Activated naive CD4-positive, alpha-beta T cell (primary cell): ENCODE measurements at places on chromosomes 13 and 19.

DNA sequence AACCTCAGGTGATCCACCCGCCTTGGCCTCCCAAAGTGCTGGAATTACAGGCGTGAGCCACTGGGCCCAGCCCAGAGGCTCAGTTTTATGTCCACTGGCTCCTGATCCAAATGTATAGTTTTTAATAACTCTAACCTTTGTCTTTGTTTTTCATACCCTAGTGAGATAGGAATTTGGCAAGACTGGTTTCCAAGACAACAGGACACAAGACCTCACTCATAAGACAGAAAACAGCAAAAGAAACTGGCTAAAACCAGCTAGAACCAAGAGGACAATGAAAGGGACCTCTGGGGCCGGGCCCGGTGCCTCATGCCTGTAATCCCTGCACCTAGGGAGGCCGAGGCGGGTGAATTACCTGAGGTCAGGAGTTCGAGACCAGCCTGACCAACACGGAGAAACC, 27.6 kb downstream of the CPT1C start:
- no peak for DNase-seq

- DNase-seq, result no peak
Observed at GRCh38 chr19:49637821-49638738, 1.9 kb downstream of the RRAS start.

- no peak for DNase-seq
Observed at GRCh38 chr13:26653310-26653709, 95.8 kb downstream of the WASF3 start.

- no peak for DNase-seq
Observed at GRCh38 chr13:26459276-26460131, 98.0 kb upstream of the WASF3 start.

- no peak for DNase-seq
Observed at GRCh38 chr13:35630551-35631275, 154.2 kb upstream of the MAB21L1 start.

DNA sequence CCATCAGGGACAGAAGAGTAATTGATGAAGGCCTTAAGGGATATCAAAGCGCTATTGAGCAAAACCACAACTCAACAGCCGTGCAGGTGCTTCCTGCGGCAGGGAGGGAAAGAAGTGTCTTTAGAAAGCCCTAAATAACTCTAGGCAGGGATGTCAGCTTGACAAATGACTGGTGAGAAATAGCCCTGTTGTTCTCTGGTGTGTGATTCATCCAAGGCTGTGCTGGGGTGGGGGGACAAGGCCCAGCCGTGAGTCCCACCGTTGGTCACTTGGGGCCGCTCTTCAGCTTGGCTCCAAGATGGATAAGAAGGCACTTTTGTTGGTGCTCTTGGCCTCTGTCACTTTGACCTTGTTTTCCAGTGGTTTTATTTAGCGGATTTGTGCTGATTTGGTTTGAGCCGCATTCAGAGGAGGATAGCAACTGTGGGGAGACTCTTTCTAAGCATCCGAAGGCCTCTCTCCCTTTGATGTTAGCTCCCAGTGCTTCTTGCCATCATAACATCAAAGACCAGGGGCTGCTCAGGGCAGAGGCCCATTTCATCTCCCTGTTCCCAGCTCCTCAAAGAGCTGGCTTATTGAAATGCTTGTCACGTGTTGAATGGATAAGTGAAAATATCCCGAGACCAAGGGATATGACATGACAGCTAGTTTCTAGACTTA, 130.3 kb upstream of the SERP2 start:
- DNase-seq, result no peak

DNA sequence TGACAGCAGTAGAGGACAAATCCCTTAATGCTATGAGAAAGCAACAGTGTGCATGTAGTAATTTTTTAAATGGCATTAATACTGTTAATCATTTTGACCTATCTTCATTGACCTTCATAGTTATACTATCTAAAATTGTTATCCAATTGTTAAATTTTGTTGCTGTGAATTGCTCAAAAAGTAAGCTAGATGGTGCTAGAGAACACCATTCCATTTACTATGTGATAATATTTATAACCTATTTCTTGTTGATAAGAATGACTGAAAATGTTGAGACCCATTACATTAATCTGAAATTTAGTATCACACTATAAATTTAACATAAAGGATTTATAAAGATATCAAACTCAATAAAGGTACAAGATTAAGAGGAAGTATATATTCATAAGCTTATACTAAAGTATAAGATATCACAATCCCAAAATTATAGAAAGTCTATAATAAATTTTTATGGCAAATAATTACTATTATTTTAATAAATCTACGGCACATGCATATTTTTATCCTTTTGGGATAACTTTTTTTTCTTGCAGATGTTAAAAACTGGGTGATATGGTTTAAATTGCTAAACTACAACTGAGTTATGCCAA, 1573.3 kb downstream of the PCDH9 start:
- DNase-seq, result no peak

- no peak for DNase-seq
Observed at GRCh38 chr13:113086991-113087922, 18.3 kb upstream of the F7 start.

DNA sequence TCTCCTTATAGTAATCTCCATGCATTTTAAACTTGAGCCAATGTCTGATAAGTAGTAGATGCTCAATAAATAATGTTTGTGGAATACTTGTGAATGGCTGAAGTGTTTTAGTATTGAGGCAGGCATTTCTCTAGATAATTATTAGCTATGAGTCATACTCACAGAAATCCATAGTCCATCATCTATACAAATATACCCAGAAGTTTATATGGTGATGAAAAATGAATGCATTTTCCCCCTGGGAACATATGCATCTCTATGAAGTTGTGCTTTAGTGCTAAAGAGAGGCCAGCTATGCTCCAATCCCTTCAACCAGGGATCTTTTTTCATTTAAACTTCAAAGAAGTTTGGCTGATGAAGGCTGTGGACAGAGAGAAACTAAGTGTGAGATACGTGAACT, 17.2 kb downstream of the MBNL2 start:
- no peak for DNase-seq

- DNase-seq, result no peak
Observed at GRCh38 chr13:55245005-55245644, 1895.6 kb upstream of the PRR20A start.

DNA sequence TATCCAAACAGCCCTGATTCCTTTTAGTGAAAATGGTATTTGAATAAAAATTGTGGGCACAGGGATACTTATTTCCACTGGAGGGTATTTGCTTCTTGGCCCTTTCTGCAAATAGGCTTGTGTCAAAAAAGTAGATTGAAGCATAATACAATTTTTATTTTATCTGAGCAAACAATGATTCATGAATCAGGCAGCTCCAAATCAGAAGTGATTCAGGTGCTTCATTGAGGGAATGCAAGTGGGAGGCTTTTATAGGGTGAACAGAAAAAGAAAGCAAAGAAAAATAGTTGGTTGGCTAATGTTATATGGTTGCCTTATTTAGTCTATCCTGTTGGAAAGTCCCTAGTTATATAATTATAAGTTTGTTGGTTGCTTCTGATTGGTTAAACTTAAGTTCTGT, 117.9 kb downstream of the ITGBL1 start:
- no peak for DNase-seq

DNA sequence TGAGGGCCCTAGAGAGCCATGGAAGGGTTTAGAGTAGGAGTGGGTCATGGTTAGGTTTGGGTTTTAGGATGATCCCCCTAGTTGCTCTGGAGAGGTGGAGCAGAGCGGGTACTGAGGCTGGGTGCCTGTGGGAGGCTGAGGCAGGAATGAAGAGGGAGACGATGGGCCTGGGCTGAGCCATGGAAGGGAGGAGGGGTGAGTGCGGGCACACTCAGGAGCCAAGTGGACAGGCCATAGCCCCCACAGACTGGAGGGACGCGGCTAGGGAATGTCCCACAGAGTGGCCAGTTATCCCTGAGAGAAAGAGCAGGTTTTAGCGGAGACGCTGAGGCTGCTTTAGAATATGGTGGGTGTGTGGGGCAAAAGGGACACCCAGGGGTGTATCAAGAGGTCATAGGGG, 6.0 kb upstream of the CATSPERG start:
- DNase-seq, result no peak

DNA sequence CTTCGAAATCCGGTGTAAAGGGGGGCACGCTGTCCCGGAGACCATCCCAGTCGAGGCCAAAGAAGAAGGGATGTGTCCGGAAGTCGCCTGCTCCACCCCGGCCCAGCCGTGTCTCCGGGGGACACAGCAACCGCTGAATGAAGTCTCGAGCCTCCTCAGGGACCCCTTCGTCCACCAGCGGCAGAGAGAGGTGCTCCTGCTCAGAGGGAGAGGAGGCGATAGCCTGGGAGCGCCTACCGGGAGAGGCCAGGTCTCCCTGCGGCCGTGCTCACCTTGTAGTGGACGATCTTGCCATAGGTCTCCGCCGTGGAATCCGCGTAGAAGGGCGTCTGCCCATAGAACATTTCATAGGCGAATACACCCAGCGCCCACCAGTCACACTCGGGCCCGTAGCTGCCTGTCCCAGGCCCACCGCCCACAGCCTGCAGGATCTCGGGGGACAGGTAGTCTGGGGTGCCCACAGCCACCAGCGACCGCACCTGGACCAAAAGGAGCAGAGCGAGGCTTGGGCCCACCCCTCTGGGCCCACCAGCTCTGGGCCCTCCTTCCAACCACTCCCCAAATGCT, 4.8 kb downstream of the DMPK start:
- DNase-seq, result no peak

GRCh38 chr13:98293570-98294142, 116.6 kb upstream of the RNF113B start:
- DNase-seq, result no peak

DNA sequence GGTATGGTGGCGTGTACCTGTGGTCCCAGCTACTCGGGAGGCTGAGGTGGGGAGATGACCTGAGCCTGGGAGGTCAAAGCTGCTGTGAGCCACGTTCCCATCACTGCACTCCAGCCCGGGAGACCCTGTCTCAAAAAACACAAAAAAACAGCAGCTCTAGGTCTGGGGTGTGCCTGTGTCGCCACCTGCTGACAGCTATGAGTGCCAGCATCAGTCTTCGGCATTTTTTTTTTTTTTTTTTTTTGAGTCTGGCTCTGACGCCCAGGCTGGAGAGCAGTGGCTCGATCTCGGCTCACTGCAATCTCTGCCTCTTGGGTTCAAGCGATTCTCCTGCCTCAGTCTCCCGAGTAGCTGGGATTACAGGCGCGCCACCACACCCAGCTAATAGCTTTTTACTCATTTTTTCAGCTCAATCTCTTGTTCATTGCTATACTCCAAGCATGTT, 10.1 kb downstream of the AP2S1 start:
- DNase-seq, result no peak

- no peak for DNase-seq
Observed at GRCh38 chr19:48741129-48741999, 954 bp upstream of the RASIP1 start.

DNA sequence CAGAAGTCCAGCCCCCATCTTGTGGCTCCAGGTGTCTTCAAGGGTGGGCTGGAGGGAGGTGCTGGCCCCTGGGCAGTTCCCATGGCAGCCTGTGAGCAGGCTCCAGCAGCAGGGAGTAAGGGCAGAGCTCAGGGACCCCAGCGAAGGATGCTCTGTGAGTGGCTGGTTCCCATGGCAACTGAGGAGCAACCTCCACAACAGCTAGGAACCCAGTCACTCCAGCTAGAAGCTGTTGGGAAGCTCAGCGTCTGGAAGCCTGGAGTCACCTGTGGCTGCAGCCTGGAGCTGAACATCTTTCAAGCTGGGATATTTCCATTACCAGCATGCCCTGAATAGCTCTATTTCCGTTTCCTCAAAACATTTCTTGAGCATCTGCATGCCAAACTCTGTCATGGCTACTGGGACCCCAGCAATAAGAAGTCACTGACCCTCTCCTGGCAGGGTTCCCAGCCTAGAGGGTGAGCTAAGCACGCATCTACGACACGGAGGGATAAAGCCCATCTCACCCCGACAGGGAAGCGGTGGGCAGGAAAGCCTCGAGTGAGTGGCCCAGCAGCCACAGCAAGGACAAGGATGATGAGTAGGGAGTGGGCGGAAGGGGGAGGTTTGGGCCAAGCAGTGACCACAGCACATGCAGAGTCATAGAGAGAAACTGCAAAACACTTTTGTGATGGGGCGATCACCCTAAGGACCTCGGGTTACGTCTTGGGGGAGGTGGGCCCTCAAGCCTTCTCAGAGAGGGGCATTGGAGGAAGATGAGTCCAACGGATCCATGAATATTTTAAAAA, 52.6 kb downstream of the ALOX5AP start:
- no peak for DNase-seq

- DNase-seq, result no peak
Observed at GRCh38 chr13:48500652-48501197, 32.2 kb downstream of the RCBTB2 start.

GRCh38 chr13:78958006-78958405, 299.1 kb upstream of the OBI1 start:
- no peak for DNase-seq

GRCh38 chr13:99339736-99340397, 32.7 kb upstream of the GPR183 start:
- no peak for DNase-seq

GRCh38 chr13:29359181-29359580, 236.3 kb downstream of the SLC7A1 start:
- DNase-seq, result no peak

DNA sequence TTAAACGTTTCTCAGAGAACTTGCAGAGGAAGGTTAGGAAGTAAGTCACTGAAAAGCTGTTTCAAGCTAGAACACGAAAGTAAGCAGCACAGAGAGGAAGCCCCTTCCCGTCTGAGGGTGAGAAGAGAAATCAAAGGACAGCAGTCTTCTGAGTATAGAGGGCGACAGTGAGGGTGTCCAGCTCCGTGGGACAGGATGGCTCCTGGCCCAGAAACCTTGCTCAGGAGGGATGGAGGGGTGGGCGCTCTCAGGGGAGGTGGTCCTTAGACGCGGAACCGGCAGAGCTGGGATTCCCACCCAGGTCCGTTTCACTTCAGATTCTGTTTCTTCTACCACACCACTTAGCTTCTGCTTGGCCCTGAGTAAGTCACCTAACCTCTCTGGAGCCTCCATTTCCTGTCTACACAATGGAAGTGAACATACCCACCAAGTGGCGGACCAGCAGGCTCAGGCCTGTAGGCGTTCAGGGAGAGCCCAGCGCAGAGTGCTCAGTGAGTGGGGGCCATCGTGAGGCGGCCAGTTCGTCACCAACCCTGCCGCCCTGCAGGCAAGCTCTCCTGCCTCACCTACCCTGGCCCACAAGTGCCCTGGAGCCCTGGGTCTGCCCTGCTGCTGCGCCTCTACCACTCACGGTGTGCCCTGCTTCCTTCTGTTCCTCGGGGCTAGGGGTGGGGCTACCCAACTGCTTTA, 5.5 kb upstream of the RSPH6A start:
- DNase-seq, result no peak

- DNase-seq, result no peak
Observed at GRCh38 chr13:93522501-93522900, 295.9 kb downstream of the GPC6 start.

DNA sequence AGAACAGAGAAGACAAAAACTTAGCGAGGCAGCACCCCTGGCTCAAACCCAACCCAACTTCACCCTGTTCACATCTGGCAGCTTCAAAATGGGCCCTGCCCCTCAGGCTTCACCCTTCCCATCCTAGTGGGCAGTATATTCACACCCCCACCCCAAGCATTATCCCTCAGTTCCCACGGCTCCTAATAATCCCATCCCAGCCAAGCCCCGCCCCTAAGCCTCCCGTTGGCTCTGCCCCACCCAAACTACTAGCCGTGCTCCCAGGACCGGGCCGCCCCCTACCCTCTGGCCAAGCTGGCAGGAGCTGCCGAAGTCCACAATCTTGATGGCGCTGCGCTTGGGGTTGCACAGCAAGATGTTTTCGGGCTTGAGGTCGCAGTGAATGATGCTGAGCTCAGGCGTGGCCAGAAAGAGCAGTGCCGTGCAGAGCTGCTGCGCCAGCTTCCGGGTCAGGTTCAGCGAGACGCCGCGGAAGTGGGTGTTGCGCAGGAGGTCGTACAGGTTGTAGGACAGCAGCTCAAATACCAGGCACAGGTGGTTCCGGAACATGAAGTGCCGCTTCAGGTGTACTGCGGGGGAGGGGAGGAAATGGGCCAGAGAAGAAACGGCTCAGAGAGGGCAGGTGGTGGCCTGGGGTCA, 5.8 kb downstream of the DYRK1B start:
- DNase-seq, result no peak
